ENCODE measurements at places on chromosomes 12 and 14.

DNA sequence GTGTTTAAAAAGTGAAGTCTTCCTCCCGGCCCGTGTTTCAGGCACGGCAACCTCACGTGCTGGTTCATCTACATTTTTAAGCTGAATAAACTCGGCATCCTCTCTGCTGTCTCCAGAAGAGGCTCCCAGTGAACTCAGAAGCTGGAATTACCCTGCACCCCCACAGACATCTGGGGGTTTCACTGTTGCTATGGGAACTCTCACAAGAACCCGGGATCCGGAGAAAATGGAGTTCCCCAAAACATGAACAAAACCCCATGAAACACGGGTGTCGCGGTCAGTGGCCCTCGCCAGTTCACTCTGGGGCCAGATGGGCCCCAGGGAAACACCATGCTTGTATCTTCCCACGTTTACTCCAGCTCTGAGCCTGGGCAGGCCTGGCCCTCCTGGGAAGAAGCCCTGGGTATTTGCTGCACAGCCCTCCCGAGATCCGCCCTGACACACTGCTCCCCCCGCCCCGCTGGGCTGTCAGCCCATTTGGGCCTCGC, 143.7 kb downstream of the PIWIL1 start:
- DNase-seq = no peak

GRCh38 chr12:1053690-1054089, 62.7 kb downstream of the ERC1 start:
- no peak for DNase-seq

GRCh38 chr14:78921856-78922255, 751.7 kb downstream of the NRXN3 start:
- no peak for DNase-seq

- DNase-seq = peak; percentile 46
These were observed at the start of gene PTPRR for GRCh38 chr12:70920251-70920851. PTPRR (minus strand) TSS chr12:70920738; CDS start chr12:70920390, 348 bp downstream.

- DNase-seq = no peak
These were observed 49.6 kb downstream of the TBK1 start for GRCh38 chr12:64501486-64501885.

DNA sequence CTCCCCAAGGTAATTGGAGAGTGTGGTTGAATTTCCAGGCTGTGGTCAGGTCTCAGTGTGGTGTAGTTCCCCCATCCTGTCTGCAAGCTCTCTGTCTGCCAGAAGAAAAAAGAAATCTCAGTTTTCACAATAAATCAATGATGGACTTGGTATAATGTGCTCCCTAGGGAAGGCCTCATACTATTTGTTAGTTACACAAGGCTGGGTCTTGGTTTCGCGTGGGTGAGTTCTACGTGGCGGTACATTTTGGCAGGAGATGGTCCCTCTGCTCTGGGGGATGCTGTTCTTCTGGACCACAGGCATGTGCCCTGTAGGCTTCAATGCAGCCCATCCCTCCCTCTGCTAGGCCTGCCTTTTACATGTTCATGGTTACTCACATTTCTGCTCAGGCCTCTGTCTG, 206.4 kb upstream of the PELI2 start:
- no peak for DNase-seq

GRCh38 chr12:6387541-6387940, 3.6 kb downstream of the LTBR start:
- DNase-seq = no peak

- no peak for DNase-seq
These were observed 94.7 kb downstream of the CHST11 start for GRCh38 chr12:104551313-104551931.

GRCh38 chr12:51520576-51521325, 70.3 kb upstream of the SCN8A start:
- peak; percentile 90 for DNase-seq

DNA sequence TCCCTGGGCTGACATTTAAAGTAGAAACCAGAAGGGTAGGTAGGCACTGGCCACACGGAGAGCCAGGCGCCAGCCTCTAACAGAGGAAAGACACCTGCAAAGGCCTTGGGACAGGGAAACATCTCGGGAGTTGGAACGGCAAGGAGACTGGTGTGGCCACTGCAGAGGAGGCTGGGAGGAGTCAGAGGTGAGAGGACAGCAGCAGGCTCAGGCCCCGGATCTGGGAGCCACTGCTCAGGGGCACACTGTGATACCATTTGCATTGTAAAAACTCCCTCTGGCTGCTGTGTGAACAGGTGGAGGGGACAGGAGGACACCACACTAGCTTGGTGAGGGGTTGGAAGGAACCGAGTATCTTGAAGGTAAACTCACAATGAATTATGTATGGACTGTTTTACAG, 2.7 kb downstream of the ANHX start:
- no peak for DNase-seq

DNA sequence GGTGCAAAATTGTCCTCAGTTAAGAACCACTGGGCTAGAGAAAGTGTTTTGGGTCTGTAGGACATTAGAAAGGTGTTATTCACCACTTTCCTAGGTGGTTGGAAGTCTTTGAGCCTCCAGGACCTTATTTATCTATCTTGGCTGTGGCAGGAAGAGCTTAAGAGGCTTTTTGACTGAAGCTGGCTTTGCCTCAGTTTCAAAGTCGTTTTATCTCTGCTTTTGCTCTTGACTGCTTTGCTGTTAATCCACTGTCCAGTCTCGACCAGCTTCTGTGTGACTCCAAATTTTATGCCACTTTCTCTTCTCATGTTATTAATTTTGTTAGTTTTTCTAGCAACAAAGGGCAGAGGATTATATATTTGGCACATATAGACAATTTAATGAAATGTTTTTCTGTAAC, 60.3 kb downstream of the PPHLN1 start:
- DNase-seq = no peak

DNA sequence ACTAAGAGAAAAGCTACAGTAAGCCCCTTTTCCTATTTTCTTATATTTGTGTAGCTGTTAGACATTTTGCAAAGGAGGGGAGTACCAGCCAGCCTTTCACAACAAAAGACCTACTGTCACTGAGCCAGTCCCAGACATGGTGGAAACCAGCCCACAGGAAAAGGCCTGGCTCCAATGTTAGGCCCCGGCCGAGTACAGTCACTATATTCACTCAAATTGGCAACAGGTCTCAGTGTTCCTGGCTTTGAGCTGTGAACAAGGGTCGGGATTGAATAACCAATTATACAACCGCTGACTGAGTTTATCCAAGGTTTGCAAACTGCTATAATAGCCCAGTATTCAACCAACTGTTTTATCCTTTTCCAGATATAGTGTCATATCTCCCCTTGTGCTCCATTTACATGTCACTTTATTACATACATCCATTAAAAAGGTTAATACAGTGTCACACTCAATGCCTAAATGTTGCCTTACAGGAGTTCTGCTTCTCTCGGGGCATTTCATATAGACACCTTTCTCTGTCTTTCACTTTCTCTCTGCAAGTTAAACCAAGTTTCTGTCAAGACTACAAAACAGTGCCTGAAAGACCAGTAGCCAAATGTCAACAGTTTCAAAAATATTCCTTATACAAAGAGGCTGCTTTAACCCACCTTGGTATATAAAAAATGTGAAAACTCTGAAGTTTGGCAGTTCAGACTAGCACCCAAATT, 178.1 kb downstream of the SOX5 start:
- peak; percentile 68 for DNase-seq

Data from posterior cingulate gyrus (tissue), 11 donors.